Stimulated activated CD4-positive, alpha-beta T cell treated with anti-CD3 and anti-CD28 coated beads, TNF-alpha, amount 100 ng/mL, for 1 hour (primary cell): ENCODE measurements at places on chromosomes 2 and 18.

DNA sequence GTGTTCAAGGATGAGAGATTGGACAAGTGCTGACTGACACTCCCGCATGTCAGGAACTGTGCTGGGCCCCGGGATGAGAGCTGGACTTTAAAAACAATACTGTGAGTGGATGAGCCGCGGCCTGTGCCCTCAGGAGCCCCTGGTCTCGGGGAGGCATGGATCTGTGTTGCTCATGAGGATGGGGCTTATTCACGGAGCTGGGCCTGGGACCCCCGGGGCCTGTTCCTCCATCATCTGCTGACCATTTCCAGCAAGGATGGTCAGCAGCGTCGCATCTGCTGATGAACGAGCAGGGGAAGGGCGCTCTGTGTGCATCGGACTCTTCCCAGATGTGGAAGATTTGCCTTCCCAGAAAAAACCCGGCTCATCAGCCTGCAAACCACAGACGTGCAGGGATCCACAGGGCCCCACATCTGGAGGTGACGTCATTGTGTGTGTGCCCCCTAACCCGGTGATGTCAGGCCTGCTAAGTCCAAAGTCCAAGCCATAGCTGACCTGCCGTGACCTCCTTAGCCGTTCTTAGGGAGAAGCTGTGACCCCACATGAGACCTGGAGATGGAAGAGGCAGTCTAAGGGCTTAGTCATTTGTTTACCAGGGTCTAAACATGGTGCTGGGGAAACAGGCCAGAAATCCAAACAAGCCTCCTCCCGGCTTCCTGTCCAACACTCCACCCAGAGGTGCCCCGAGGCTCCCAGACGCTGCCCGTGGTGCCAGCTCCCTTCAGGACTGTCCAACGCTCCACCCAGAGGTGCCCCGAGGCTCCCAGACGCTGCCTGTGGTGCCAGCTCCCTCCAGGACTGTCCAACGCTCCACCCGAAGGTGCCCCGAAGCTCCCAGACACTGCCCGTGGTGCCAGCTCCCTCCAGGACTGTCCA lies 143.9 kb downstream of the PXDN start:
- no peak for DNase-seq

DNA sequence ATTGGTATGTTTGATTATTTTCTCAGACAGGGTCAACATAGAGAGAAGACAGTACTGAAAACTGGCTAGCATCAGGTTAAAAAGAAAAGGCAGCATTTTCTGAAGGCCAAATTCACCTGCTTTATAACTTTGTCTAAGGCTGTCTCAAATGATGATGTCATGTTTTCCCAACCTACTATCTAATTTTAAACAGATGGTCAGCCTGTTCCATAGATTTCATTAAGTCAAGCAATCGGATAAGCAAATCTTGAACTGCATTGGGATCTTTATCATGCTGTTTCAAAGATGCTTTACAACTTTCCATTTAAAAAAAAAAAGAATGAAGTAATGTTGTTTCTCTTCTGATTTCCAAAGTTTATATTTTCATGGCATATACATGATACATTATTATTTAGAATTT lies 56.3 kb upstream of the SPOPL start:
- DNase-seq = no peak

DNA sequence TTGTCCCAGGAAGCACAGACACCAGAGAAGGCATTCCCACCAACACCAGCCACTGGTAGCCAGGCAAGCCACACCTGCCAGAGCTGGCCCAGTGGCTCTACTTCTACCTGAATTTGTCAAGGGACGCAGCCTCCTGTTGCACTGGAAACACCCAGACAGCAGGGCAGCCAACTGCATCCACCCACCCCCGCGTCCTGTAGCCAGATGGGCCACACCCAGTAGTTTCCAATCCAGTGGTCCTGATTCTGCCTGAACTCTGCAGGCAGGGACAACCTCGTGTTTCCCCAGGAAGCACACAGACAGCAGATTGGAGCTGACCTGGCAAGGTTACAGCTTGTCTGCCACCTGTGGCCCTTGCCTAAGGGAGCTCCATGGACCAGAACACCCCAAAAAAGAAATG lies 18.2 kb downstream of the PFN4 start:
- no peak for DNase-seq

DNA sequence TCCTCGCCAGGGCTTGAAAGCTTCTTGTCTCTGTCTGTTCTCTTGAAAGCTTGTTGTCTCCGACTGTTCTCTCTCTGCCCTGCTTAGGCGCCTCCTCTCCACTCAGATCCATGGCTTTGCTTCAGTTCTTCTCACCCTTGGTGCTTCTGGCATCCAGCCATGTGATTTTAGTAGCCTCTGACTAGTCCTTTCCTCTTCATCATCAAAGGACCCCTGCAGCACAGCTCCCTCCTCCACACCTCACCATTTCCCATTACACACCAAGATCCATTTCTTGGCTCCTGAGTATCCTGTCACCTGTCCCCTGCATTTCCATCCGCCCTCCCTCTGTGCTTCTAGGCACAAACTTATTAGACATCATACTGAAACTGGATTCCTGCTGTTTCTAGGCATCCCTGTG lies 59.4 kb downstream of the ZNF236 start:
- no peak for DNase-seq

GRCh38 chr18:44514766-44515165 lies 165.9 kb upstream of the SETBP1 start:
- DNase-seq = no peak

- no peak for DNase-seq
These were observed 188.0 kb upstream of the TCF4 start for GRCh38 chr18:55775972-55776371.

GRCh38 chr2:56671973-56672569 lies 488.3 kb downstream of the CCDC85A start:
- DNase-seq = no peak

GRCh38 chr2:116094196-116094595 lies 1651.8 kb downstream of the DPP10 start:
- DNase-seq = no peak

GRCh38 chr2:61485281-61485680 lies 14.4 kb upstream of the USP34 start:
- no peak for DNase-seq
